ENCODE measurements at places on chromosomes 3 and 15.

DNA sequence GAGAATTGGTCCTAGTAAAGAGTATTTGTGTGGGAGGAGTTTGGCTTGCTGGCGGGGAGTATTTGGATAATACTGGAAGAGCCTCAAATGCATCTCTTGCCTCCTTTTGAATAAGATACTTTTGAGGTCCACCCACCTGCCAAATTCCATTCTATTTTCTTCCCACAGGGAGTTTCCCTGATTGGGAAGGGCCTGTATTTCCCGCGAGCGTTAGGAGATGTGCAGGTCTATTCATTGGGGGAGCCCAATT lies 406 bp upstream of the RASA2 start:
- DNase-seq: no peak

- DNase-seq: no peak
Observed at GRCh38 chr3:153437666-153438065, 275.6 kb downstream of the RAP2B start.

GRCh38 chr3:124249038-124249437 lies 257.1 kb upstream of the ROPN1 start:
- no peak for DNase-seq

DNA sequence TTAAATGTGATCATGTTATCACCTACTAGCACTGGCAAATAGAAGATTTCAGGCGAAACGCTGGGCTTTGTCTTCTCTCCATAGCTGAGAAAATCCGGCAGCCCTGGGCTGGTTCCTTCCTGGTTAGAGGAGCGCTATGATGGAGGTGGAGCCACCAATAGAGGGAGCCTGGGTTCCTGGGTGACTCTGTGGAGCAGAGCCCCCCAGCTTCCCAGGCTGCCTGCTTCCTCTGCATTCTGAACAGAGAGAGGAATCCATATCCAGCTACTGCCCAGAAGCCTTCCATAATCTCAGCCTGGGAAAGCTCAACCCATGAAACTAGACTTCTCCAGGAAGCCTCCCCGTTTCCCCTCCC lies 32.6 kb upstream of the IQSEC1 start:
- DNase-seq: no peak

DNA sequence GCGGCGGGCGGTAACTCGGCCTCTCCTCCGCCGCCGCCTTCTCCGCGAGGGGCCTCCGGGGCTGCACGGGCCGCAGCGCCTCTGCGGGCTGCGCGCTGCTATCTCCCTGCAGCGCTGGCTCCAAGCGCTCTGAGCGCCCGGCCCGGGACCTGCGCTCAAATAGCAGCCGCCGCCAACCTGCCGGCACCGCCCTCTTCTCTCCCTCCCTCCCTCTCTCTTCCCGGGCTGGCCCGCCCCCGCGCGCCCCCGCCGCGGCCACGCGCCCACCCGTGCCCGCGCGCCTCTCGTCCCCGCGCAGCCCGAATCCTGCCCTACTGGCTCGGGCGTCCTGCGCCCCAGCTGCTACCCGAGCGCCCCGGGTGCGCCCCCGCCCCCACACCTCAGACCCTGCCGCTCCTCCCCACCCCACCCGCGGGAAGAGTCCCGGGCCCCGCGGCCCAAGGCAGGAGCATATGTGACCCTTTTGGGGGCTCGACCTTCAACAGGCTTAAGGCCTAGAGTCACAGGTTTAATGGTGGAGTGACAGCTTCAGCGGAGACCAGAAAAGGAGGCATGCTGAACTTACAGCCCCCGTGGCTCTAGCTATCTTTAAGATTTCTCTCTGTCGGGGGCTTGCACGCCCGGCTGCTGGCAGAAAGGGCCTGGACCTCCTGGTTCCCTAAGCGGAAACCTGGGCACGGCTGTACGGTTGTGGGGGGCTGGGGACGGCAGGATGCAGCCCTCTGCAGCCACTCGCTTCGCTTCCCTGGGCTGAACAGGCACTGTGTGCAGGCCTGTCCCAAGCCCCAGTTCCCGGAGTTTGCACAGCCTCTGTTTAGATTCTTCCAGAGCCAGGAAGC lies at the start of gene CACNA2D2:
Gene CACNA2D2, minus strand, starts transcription at position 131 of the 839 bp plus-strand sequence. CDS start 211 bp downstream, outside the sequence.
- DNase-seq: no peak

DNA sequence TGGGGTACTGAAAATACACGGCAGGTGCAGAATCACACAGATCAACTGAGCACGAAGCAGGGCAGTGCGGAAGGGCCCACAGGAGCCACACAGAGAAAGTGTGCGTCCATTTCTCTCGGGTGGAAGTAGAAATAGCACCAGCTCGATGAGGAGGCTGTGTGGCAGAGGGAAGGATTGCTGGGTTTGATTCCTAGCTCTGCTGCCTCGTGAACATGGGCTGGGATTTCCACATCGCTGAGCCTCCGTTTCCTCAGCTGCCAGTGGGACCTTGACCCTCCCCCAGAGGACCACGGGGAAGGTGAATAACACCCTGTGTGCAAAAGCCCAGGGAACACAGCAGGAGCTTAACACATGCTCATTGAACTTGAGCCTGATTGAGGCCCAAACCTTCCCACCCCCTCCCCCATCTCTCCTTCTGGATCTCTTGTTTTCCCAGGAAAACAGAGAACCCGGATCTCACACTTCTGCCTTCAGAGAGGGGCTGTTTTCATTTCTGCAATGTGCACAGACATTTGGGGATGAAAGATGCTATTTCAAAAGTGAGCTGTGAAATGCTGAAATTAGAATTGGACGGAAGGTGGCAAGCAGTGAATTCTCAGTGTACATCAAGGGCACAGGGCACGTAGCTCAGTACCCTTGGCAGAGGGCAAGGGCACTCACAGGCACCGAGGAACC lies 38.4 kb downstream of the ABTB1 start:
- no peak for DNase-seq

- DNase-seq: no peak
Observed at GRCh38 chr15:41925086-41925608, 31.3 kb upstream of the SPTBN5 start.

DNA sequence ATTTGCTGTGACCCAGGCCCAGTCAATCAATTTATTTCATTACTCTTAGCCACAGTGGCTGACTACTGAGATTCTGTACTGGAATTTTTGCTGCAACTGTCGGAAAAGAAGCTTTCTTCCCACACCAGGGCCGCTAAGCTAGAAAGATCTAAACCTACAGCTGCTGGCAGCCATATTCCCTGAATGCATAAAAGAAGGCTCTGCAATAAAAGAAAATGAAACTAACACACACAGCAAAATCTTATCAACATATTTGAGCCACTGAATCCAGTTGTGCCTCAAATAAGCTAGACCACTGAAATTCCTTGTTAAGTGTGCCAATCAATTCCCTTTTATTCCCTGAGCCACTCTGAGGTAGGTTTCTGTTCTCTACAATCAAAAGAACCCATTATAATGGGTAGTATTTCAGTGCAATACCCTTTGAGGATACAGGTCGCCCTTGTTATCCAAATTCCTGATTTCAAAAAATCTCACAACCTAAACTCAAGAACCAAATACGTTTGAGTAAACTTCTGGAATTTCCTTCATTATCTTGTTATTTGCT lies 60.3 kb downstream of the MYO9A start:
- peak; percentile 19 for DNase-seq

Data from muscle of back (tissue), 13 donors.